NCI-H1694 treated with DMSO at 0.1 percent for 48 hours (cell line): ENCODE measurements at places on chromosomes 5 and 9.

GRCh38 chr9:6616951-6617602 lies 28.5 kb downstream of the GLDC start:
- DNase-seq = no peak

GRCh38 chr5:68347536-68347935 lies 132.0 kb downstream of the PIK3R1 start:
- no peak for DNase-seq

- DNase-seq = peak; percentile 37
Measured at GRCh38 chr5:91928754-91929521, 545.8 kb upstream of the ARRDC3 start.

GRCh38 chr9:76891874-76892273 lies 14.0 kb downstream of the PRUNE2 start:
- no peak for DNase-seq

DNA sequence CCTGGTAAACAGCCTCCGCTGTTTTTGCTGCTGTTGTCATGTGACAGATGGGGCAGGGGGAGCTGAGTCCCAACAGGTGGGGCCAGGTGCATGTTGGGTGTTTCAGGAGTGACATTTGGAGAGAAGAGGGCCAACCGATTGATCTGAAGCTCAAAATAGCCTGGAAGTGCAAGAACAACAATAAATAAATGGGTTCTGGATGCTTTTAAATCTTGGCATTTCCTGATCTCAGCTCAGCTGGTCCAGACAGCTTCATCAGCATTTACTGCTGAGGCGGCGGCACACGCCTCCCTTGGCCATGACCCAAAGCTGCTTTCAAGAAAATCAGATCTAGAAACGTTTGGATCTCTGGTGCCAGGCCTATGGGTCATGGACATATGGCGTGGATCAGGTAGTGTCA lies 70.5 kb downstream of the PPARGC1B start:
- no peak for DNase-seq

- no peak for DNase-seq
Measured at GRCh38 chr5:167128581-167128980, 1162.9 kb upstream of the WWC1 start.

GRCh38 chr5:118553662-118554061 lies 434.7 kb downstream of the DTWD2 start:
- no peak for DNase-seq

- peak; percentile 46 for DNase-seq
Measured at GRCh38 chr9:14652729-14653377, 40.4 kb downstream of the ZDHHC21 start.

- no peak for DNase-seq
Measured at GRCh38 chr5:81679885-81680284, 71.0 kb downstream of the SSBP2 start.

DNA sequence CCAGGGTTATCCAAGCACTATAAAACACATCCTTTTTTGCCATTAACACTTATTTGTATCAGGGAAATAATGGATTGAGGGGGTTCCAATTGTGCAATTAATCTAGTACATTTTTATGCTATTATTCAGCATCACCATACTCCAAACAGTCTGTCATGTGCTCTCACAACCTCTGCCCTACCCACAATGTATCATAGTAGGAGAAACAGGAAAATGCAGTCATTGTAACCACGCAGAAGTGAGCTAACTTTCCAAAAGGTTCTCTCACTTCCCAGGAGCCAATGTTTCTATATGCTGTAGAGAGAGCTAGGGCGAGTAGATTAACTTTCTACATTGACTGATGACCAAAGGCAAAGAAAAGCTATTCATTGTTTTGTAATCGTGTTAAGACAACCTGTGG lies 29.8 kb downstream of the DAB2 start:
- no peak for DNase-seq

GRCh38 chr9:134317400-134317789 lies 8.9 kb upstream of the RXRA start:
- no peak for DNase-seq

DNA sequence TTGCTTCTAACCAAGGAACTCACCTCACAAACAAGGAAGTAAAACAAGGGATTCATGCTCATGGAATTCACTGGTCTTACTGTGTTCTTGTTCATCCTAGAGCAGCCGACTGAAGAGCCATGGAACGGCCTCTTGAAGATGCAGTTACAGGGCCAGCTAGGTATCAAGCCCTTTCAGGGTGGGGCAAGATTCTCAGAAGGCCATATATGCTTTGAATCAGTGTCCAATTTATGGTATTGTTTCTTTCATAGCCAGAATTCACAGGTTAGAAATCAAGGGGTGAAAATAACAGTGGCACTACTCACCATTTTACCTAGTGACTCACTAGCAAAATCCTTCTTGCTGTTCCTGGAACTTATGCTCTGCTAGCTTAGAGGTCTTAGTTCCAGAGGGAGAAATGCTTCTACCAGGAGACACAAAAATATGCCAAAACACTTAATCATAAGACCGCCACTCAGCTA lies 159.5 kb upstream of the CDH10 start:
- DNase-seq = no peak

DNA sequence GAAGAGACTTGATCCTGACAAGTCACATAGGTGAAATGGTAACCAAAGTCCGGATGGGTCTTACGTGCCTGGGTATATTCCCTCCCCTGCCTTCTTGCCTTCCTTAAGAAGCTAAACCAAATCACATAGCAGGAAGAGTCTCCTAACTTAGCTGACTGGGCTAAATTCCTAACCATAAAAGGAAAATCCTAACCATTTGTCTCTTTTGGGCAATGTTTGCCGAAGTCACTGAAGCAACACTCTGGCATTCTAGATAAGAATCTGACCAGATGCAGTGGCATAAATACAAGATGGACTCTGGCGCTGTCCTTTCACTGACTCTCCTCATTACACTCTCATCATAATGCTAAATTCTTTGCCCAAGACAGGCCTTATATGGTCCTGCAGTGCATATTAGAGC lies 625.5 kb upstream of the RORB start:
- no peak for DNase-seq

GRCh38 chr9:100674419-100675122 lies 96.7 kb downstream of the CAVIN4 start:
- DNase-seq = peak; percentile 68

GRCh38 chr9:81174023-81174422 lies 515.3 kb downstream of the TLE1 start:
- no peak for DNase-seq

DNA sequence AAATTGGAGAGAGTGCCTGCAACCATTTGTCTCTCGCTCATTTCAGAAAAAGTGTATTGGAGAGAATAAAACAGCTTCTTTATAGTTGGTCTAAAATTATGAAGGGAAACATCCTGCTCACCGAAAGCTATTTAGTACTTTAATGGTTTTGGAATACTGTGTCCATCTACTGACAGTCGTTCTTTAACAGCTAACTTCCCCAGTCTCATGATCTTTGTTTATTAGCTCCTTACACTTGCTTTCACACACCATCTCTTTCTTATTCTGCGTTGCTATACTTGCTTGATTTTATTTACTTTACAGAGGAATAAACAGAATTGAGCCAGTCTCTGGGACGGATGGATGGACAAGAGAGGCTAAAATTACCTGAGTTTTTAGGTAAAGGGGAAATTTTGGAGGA lies 229.3 kb downstream of the CCDC171 start:
- DNase-seq = no peak

DNA sequence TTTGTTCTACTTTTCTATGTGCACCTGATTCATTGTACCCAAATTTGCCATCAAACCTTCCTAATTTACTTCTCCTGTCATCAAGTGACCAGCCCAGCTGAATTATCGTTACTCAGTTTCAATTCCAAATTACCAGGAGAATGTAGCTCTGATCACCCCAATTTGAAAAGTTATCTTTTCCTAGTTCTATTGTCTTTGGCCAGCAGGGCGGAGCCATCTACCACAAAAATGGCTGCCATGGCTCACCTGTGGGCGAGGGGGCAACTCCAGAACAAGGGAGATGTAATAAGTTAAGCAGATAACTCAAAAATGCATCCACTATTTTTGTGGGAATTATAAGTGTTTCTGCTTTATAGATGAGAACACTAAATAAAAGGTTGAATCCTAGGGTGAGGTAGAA lies 133.8 kb upstream of the MOCS2 start:
- DNase-seq = no peak

DNA sequence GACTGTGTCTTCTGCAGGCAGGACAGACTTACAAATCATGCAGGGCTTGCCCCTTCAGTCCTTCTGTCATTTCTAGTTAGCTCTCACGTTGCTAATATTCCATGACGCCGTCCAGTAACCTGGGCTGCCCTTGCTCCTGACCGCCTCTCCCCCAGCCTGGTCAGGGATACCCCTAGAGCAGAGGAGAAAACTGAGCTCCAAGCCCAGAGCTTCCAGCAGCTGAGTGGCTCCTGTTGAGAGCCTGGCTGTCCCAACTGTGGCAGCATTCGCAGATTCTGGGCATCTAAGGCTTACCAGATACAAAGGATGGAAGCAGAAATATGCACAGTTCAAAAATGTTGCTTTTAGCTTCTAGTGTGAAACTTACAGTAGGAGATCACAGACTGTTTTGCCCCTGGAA lies 185.2 kb downstream of the CD180 start:
- DNase-seq = no peak

- no peak for DNase-seq
Measured at GRCh38 chr5:159050316-159051143, 49.2 kb downstream of the EBF1 start.

DNA sequence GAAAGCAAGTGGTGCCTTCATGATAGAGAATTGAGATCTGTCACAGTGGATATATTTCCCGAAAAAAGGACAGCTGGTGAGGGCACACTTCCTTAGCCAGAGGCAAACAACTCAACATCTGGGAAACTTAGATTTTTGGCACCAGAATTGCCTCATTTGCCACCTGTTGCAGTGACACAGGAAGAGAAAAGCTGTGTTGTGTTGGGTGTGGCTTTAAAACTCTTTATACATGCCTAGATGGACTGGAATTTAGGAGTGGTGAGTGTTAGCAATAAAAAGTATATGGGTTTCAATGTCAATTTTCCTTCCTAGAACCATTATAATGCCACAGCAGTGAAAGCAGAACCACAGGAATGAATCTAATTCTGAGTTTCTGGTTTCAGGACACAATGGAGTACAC lies 62.6 kb upstream of the CEMIP2 start:
- DNase-seq = no peak

DNA sequence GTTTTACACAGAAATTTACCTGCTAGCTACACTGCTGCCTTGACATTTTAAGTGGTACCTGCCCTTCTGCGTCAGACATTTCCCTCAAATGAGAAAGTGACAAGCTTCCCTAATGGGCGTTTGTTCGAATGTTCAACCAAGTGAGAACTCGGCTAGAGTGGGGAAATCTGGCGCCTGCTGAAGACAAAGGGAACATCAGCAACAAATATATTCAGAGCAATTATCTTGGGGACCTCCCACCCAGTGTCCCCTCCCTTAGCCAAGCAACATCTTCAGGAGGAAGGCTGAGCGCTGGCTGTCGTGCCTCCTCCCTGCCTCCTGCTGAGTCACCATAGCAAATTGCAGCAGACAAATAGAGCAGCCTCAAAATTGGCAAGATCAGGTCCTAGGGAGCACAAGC lies 57.1 kb downstream of the MFAP3 start:
- no peak for DNase-seq

DNA sequence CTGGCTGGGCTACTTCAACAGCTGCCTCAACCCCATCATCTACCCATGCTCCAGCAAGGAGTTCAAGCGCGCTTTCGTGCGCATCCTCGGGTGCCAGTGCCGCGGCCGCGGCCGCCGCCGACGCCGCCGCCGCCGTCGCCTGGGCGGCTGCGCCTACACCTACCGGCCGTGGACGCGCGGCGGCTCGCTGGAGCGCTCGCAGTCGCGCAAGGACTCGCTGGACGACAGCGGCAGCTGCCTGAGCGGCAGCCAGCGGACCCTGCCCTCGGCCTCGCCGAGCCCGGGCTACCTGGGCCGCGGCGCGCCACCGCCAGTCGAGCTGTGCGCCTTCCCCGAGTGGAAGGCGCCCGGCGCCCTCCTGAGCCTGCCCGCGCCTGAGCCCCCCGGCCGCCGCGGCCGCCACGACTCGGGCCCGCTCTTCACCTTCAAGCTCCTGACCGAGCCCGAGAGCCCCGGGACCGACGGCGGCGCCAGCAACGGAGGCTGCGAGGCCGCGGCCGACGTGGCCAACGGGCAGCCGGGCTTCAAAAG lies 36.9 kb upstream of the TTC1 start:
- DNase-seq = no peak

GRCh38 chr5:67283988-67284487 lies 87.4 kb upstream of the CD180 start:
- no peak for DNase-seq

GRCh38 chr9:82554381-82554780 lies 508.6 kb downstream of the RASEF start:
- DNase-seq = no peak

GRCh38 chr5:166373817-166374216 lies 1917.6 kb upstream of the WWC1 start:
- no peak for DNase-seq

- DNase-seq = no peak
Measured at GRCh38 chr5:87850843-87851242, 417.8 kb downstream of the TMEM161B start.

- no peak for DNase-seq
Measured at GRCh38 chr9:19232823-19233194, 2.3 kb downstream of the DENND4C start.

DNA sequence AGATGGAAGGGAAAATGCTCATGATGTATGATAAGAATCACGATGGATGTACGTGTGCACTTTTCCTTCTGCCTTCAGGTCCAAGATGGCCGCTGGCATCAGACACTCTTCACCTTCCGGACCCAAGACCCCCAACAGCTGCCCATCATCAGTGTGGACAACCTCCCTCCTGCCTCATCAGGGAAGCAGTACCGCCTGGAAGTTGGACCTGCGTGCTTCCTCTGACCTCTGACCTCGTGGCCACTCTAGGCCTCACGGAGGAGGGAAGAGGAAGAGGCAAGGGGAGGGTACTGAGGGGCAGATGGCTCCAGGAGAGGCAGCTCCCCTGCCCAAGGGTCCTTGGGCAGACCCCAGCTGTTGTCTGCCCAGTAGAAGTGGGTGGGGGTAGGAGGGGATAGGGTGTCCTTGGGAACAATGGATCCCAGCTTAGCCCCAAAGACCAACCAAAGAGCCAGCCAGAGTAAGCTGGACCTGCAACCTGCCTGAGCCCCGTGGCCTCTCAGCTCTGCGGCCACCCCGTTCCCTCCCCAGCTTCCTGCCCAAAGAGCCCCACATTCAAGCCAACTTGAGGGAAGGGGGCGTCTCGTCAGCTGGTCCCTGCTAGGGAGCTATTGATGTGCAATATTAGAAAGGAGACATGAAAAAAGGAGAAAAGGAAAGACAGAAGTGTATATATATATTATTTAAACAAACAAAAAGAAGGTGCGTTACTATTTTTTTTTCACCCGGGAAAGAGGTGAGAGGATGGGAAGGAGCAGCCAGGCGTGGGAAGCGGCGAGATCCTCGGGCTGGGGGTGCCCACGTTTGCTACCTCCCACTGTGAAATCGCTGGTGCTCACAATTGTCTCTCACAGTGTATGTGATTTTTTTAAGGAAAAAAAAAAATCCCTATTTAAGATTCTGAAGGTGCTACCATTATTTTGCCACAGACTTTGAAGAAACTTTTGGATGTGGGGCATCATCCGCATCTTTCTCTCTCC lies 12.1 kb upstream of the ORM1 start:
- no peak for DNase-seq

DNA sequence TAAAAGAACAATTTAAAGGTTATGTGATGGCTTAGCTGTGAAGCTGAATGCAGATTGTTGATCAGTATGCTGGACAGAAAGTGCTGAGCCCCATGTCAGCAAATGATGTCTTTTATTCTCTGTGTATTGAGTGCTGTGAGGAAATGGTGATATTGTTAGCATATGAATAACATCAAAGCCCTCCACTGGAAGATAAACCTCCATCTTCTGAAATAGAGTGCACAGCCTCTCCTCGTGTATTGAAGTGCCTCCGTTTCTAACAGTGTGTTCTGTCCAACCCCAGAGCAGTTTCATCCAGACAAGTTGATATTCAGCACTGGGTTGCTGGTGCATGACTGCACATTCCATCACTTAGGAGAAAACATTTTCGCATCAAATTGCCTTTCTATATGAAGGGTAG lies 242.9 kb downstream of the CSNK1G3 start:
- DNase-seq = no peak
